ENCODE measurements at places on chromosomes 11 and 22. TPM values are rescaled to one million over a fixed set of nuclear protein-coding genes. Genes with fewer than 3 reads are reported as not detected.
A peak's percentile ranks its signal among the peaks of the same experiment; 100 is the strongest.

PVALB gene
- total RNA-seq, result not detected

SRSF8 gene
- 32.1 TPM for total RNA-seq

IL10RA gene
- not detected for total RNA-seq

SLC22A6 gene
- not detected for total RNA-seq

CBY1 gene
- 24.7 TPM for total RNA-seq

PPME1 gene
- total RNA-seq, result 93.7 TPM

SMARCB1 gene
- 84.0 TPM for total RNA-seq

BTG4 gene
- not detected for total RNA-seq

C11orf65 gene
- 0.45 TPM for total RNA-seq

TRIM51 gene
- total RNA-seq, result not detected

MPPED2 gene
- total RNA-seq, result not detected

GRCh38 chr11:117217141-117218084, 14.5 kb downstream of the PCSK7 start:
- no peak for DNase-seq

GRCh38 chr22:46941968-46942798, 179.7 kb downstream of the TBC1D22A start:
- no peak for DNase-seq

- no peak for DNase-seq
These were observed 56.8 kb upstream of the FGF3 start for GRCh38 chr11:69876013-69876412.

DNA sequence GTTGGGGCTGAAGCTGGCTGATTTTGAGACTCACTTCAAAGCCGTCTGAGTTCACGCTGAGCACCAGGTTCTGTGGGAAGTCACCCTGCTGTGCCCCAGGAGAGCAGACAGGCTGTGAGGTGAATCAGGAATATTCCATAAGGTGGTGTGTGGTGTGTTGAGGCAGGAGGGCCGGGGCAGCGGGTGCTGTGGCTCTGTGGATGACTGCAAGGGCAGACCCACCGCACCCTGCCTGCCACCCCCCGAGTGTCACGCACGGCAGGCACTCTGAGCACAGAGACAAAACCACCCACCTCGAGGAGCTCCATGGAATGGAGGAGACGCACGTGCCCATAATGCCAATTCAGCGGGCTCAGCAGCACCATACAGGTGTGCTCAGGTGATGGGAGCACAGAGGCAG, 147.8 kb downstream of the PKNOX2 start:
- no peak for DNase-seq

DNA sequence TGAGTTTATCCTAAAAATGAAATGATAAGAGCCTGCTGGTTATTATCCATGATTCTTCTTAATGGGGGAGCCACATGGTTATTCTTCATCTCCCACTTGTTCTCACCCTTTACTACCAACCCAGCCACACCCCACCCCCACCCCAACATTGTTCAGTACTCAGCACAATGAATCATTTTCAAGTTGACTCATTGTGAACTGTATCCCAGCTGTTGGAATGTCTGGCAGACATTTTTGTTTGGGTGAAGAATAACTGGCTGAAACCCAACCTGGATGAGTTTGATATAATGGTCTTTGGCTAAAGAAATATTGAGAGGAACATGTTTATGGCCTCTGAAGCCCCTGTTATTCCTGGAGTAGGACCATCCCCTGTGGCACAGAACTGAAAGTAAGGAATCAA, 136.2 kb downstream of the ELP4 start:
- peak; percentile 73 for DNase-seq

DNA sequence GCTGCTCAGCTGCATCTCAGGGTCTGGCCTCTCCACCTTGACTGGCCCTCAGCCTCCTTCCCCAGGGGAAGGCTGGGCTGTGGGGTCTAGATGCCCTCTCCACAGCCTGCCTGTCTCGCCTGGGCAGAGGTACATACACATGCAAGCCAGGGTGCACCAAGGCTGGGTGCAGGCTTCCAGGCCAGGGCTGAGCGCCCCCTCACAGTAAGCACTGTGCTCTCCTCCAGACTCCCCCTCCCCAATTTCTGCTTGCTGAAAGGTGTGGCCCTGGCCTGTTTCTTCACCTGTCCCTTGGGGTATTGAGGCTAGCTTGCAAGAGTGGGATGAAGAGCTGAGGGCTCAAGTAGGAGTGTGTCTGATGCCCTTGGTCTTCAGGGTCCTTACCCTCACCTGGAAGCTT, 22.5 kb downstream of the RELT start:
- no peak for DNase-seq

DNA sequence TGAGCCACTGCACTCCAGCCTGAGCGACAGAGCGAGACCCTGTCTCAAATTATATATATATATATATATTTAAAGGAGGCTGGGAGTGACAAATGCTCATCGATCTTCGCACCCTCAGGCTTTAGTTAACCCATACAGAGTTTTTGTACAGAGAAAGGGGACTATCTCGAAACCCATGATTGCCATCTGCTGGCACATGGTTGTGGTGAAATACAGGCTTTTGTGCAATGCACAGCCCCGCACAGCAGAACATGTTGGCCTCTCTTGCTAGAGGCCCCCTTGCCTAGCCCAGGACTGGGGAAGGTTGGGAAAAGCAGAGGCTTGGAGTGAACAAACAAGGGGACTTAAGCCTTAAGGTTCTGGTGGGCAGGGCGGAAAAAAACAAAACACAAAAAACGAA, 3.6 kb downstream of the MYBPC3 start:
- DNase-seq, result peak; percentile 20

DNA sequence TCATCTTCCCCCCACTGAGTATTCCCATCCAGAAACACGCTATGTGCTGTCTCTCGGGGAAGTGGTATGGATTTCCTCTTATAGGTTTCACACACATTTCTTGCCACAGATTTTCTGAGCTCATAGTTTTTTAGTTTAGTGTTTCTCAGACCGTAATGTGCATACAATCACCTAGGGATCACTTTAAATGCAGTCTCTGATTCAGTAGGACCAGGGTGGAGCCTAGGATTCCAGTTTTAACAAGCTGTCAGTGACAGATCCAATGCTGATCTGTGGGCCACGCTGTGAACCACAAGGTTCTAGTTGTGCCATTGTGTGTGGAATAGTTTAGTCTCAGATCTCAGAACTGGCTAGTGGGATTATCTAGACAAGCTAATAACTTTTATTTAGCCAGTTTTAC, 23.7 kb upstream of the CXCR5 start:
- no peak for DNase-seq

- DNase-seq, result no peak
These were observed 2.9 kb downstream of the SPINDOC start for GRCh38 chr11:63816166-63816565.

GRCh38 chr11:37968148-37968547, 1370.1 kb upstream of the RAG2 start:
- no peak for DNase-seq

DNA sequence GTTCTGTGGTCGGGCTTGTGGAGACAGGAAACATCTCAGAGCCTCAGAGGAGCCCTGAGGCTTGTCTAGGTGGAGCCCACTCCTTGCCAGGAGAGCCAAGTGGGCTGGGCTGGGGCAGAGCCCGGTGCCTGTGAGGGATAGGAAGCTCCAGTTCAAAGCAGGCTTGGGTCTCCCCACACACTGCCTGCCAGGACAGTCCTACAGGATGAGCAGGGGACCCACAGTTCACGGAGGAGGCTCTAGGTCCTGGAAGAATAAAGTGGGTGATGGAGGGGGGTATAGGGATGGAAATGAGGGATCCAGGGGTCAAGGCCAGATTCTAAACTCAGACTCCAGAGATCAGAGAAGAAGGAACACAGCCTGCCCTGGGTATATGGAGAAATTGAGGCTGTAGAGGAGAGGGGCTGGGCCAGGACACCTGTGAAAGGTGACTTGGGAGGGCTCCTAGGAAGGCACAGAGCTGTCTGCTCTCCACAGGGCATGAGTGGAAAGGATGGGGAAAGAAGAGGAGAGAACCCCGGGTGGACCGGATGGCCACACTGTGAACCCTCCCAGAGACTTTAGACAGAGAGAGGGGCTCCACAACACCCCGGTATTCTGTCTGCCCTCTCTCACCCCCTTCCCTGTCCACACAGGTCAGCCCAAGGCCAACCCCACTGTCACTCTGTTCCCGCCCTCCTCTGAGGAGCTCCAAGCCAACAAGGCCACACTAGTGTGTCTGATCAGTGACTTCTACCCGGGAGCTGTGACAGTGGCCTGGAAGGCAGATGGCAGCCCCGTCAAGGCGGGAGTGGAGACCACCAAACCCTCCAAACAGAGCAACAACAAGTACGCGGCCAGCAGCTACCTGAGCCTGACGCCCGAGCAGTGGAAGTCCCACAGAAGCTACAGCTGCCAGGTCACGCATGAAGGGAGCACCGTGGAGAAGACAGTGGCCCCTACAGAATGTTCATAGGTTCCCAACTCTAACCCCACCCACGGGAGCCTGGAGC, 7.4 kb downstream of the IGLL5 start:
- DNase-seq, result no peak

GRCh38 chr22:26845021-26845743, 187.8 kb downstream of the MIAT start:
- DNase-seq, result no peak

GRCh38 chr11:130726234-130727037, 189.8 kb downstream of the SNX19 start:
- no peak for DNase-seq

DNA sequence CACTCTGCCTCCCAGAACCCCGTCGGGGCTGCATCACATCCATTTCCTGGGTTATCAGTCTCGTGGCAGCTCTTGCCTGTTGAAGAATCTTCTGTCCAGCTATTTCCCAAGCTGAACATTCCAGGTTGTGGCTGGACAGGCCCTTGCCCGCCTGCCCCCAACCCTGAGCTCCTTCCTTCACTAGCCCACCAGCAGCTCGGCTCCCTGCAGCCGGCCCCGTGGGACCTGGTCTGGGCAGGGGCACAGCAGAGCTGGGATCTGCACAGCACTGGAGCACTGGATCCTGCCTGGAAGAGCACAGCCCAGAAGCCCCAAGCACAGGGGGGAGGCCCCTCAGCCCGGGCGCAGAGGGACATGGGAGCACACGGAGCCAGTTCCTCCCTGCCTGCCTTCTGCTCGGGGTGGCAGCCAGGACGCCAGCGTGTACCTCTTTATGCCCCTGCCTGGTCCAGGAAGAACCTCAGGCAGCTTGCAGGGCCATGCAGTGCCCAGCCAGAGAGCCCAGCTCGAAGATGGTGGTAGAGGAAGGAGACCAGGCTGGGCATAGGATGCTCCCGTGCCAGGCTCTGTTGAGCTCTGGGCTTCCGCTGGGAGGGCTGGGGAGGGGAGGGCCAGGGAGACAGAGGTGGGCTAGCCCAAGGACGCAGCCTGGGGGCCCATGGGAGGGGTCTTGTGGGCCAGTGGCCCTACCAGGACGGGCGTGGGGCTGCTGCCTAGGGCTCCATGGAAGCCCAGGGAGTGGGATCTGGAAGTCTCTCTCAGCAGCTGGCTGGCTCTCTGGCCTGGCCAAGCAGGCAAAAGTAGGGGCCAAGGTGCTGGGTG, 16.6 kb upstream of the GNB1L start:
- no peak for DNase-seq

DNA sequence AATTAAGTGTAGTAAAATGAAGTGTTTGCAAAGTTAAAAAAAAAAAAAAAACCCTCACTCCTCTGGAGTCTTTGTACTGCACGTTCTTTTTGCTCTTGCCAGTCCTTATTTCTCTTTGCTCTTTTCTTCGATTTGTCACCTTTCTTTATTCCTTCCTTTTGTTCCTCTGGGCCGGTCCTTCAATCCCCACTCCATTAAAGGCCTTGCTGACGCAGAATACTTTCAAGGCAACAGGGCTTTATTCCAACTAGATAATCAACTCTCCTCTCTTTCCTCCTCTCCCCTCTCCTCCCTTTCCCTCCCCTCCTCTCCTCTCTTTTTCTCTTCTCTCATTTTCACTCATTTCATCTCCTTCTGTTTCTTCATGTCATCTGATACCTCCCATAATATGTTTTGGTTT, 138.2 kb upstream of the NTM start:
- DNase-seq, result no peak

- DNase-seq, result peak; percentile 78
These were observed 38.7 kb downstream of the EIF3F start for GRCh38 chr11:8025816-8026215.

GRCh38 chr11:7462706-7463105, 22.6 kb upstream of the OLFML1 start:
- no peak for DNase-seq

GRCh38 chr11:34824425-34824824, 91.8 kb downstream of the APIP start:
- no peak for DNase-seq

DNA sequence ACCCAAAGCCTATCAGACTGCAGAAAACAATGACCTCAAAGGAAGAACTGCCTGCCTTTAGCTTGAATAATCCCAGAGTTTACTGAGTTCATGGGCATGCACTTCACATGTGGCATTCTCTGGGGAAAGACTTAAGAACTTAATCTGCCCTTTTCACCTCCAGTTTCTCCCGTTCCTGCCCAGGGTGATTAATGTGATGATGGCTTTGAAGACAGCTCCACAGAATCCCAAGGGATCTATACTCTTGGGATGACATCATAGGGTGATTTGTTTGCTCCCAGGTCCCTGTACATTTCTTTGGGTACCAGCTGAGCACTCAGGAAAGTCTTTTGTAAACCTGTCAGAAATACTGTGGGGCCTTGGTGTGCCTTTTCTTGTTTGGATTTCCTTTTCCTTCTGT, 14.0 kb downstream of the FJX1 start:
- no peak for DNase-seq

DNA sequence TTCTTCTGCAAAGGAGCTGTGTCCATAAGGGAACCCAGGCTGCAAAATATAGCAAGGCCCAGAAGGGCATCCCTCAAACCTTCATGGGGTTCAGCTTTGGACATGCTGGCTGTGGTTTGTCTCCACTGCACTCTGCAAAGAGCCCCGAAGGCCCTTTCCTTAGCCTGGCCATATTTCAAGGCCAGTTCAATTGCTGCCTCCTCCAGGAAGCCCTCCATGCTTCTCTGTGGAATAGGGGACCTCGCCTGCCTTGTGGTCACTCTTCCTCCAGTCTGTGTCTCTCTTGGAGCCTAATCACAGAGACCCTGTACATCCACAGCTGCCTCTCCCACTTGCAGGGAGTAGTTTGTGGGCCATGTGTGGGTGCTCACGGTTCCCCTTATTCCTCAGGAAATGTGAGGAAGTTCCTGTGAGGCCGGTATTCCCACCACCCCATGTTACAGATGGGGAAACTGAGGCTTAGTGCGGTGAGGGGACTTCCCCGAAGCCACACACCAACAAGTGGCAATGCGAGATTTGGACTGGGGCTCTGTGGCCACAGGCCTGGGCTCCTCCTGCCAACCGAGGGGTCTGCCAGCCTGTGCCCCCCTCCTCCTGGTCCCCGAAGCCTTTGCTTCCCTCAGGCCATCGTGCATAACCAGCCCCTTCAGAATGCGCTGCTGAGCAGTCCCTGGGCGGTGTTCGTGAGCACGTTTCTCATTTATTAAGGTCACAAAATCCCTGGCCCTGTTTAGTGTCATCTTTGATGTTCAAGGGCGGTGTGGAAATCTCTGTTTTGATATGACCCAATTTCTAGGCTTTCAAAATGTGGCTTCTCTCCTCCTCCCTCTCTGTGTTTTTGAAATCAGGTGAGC, 65.8 kb downstream of the PARVB start:
- no peak for DNase-seq

Data from HFFc6 (cell line).